ENCODE measurements at places on chromosomes 5 and 9.

DNA sequence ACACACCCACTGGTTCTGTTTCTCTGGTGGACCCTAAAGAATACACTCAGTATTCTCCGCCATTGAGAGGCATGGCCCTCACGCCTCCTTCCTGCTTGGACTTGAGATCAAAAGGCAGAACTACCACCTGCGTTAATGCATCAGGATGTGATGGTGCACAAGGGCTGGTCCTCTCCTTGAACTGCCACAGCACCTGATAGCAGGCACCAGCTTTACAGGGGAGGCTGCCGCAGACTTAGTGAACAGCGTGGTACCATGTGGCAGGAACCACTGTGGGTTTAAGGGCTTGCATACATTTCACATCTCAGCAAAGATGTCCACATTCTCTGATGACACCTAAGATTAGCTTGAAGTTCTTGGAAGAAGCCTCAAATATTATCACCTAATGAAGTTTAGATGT is 208.7 kb downstream of the GADD45G start:
- DNase-seq, result no peak

GRCh38 chr5:127400946-127401670 is 110.5 kb downstream of the MEGF10 start:
- DNase-seq, result no peak

- no peak for DNase-seq
Observed at GRCh38 chr9:70954126-70954525, 167.3 kb downstream of the TRPM3 start.

- DNase-seq, result no peak
Observed at GRCh38 chr5:170630711-170631141, 126.9 kb downstream of the KCNIP1 start.

GRCh38 chr5:172769616-172770373 is 1.2 kb downstream of the DUSP1 start:
- no peak for DNase-seq

DNA sequence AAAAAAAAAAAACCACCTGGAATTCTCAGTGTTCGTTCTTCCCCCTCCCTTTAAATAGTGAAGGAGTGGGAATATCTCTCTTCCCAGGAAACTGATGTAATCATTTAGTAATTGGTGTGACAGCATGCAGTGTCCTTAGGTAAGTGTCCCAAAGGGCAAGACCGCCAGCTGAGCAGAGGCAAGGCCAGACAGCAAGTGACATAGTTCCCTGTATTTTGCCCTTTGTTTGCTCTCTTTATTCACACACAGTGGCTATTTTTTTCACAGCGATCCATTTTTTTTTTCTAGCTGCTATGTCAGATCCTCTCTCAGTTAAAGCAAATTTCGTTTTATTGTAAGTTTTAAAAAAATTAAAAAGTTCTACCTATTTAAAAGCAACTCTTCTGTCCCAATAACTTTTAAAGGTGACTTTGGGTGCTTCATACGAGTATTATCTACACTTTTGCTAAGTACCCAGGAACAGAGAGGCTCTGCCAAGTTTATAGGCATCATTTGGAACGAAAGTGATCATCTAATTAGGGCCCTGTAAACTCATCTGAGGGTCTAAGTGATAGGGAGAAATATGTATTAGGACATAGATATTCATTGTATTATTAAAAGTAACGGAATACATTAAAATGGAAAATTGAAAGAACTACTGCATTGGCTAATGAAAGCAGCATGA is 98.2 kb upstream of the ALDH1A1 start:
- DNase-seq, result no peak

DNA sequence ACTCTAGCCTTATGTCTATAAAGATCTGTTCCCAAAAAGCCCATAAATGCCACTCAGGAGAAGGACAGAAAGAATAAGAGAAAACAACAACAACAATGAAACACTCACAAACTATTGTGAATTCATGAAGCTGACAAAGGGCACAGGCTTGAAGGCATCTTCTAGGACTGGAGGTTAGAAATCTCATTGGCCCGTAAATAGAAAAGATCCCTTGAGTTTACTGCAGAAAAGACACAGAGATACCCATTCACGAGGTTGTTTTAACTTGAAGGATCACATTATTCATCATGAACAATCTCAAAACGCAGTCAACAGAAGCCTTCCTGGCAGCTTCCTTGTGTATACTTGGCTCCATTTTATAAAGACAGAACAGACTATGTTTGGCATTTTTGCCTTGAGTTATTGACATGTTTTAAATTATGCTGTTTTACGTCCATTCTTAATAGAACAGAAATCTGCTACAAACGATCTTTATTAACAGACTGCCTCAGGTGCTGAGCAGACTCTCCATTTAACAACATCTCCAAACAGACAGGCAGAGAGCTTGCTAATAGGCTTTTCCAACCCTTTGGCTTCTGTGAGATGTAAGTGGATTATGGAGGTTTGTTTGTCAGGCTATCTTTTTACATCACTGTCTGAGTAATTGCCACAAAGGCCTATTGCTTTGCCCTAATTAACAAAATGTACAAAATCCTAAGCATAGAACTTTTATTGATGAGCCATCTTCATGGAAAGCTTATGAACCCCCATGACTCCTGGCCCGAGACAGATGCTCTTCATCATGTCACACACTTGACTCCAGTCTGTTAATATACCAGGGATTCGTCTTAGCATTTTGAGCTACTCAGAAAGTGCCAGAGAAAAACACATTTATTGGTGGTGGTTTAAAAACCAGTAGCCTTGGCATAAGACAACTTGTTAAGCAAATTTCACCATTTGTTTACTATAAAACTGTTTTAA is 735.3 kb upstream of the ZNF608 start:
- DNase-seq, result no peak

GRCh38 chr5:79829260-79829659 is 139.6 kb downstream of the CMYA5 start:
- DNase-seq, result no peak

DNA sequence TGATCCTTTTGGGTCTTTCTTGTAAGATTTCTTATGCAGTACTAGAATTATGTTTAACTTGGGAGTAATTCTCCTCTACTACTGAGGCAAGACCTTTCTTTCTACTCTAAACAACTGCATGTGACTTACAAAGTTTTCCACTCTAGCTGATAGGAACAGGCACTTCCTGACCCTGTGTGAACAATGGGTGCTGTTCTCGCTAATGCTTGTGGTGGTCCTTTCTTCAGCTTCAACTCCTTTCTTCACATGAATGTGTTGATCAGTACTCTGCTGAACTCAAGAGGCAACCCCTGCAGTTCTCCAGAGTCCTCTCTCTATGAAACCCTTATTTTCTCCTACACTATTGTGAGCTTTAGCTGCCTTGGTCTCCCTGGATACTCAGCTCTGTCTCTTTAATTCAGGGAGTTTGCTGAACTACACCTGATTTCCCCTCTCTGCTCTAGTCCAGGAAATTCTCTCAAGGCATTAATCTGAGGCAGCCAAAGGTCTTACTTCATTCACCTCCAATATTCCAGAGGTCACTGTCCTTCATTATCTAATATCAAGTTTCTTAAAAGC is 484.6 kb upstream of the PIK3R1 start:
- no peak for DNase-seq

GRCh38 chr9:97601228-97601898 is 31.8 kb downstream of the TSTD2 start:
- no peak for DNase-seq

GRCh38 chr9:27503623-27504022 is 20.5 kb upstream of the IFNK start:
- DNase-seq, result no peak

- DNase-seq, result no peak
Observed at GRCh38 chr5:160787240-160787639, 64.8 kb downstream of the ATP10B start.

DNA sequence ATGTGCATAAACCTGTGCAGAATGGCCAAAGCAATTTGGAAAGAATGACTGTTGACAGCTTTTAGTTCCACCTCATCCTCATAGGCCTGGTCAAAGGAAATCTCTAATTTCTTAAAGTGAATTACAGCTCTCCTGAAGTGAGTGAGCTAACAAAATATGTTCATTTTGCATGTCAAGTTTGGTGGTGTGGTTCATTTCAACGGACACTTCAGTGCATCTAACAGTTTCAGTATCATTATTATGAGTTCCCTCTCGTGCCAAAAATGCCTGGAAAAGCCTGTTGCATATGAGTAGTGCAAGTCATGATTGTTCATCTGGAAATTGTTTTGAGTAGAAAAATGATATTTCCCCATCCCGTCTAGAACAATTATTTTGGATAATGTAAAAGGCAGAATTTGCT is 53.2 kb upstream of the HMHB1 start:
- DNase-seq, result no peak

GRCh38 chr5:140321796-140322195 is 18.9 kb upstream of the PFDN1 start:
- DNase-seq, result no peak

- DNase-seq, result no peak
Observed at GRCh38 chr9:10704720-10705119, 91.9 kb upstream of the PTPRD start.

DNA sequence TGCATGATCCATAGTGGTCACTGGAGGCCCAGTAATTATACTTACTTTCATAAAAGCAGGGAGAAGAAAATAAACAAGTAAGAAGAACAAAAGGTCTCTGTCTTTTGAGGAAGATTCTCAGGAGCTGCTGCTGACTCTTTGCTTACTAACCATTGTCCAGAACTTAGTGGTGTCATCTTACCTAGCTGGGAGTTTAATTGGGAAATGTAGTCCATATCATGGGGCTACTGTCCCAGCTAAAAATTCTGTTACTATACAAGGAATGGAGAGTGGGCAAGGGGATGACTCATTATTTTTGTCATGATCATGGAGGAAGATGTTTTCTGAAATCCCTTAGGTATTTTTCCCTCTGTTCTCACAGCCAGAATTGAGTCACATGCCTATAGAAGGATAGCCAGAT is 639.3 kb downstream of the MTRR start:
- DNase-seq, result no peak

GRCh38 chr9:124017929-124018729 is 6.6 kb downstream of the LHX2 start:
- no peak for DNase-seq

DNA sequence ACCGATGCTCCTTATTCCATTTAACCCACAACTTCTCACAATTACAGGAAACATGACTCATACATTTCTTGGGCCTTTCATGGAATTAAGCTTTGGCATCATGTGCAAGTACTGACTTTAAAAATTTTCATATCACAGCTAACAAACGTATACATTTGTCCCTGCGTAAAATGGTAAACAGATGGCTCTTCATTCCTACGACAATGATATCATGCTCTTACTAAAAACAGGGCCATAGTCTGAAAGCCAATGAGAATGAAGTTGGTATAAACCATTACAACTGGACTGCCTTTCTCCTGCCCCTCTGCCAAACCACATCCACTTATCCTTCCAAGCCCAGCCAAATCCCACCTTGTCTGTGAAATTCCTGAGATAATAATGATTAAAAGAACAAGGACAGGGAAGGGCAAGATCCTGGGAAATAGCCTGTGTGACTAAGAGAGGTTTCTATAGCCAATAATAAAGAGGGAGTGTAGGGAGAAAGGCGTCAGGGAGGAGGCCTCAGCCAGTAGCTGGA is 44.9 kb upstream of the ZNF366 start:
- DNase-seq, result no peak

DNA sequence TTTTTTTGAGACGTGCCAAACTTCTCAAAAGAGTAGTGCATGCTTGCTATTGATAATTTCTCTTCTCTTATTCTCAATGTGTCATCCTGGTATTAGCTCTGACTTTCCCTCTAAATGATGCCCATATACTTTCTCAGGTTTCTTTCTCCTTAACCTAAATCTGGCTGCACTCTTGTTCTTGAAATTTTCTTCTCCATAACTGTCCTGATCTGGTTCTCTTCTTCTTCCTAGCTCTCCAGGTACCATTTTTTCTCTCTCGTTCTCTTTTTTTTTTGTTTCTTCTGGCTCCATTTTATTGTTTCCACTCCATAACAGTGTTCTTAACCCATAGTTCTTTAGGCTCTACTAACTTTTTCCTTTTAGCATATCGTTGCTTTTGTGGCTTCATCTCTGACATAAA is 47.9 kb downstream of the ACTBL2 start:
- DNase-seq, result no peak

DNA sequence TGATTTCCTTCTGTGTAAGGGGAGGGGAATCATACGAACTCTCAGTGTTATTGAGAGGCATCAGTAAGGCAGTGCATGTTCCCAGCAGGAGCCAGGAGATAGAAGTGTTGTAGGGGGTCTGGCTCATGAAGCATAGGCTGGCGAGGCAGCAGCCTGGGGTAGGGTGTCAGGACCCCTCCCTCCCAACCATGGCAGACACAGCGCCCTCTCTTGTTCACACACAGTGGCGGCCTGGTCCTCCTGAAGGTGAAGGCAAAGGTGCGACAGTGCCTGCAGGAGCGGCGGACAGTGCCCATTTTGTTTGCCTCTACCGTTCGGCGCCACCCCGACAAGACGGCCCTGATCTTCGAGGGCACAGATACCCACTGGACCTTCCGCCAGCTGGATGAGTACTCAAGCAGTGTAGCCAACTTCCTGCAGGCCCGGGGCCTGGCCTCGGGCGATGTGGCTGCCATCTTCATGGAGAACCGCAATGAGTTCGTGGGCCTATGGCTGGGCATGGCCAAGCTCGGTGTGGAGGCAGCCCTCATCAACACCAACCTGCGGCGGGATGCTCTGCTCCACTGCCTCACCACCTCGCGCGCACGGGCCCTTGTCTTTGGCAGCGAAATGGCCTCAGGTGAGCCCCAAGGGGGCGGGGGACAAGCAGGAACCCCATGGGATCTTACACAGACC is 4.7 kb downstream of the SLC27A4 start:
- no peak for DNase-seq

DNA sequence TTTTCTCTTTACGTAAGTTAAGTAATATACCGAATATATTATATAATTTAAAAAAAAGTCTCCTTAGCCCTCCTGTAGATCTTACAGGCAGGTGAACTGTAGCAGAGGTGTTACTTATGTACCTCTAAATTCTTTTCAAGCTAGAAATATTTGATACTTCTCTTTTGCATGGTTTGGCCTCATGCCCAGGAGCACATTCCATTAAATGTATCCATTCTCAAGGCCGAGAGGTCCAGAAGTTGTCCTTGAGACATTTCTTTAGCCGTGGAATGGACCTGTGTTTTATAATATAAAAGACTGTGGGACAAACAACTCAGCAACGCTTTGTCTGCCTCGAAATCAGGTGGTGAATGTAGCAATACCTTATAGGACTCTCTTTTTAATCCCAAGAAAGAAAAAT is 184.5 kb downstream of the TRIO start:
- no peak for DNase-seq

- no peak for DNase-seq
Observed at GRCh38 chr5:1317921-1318565, 23.2 kb upstream of the TERT start.

DNA sequence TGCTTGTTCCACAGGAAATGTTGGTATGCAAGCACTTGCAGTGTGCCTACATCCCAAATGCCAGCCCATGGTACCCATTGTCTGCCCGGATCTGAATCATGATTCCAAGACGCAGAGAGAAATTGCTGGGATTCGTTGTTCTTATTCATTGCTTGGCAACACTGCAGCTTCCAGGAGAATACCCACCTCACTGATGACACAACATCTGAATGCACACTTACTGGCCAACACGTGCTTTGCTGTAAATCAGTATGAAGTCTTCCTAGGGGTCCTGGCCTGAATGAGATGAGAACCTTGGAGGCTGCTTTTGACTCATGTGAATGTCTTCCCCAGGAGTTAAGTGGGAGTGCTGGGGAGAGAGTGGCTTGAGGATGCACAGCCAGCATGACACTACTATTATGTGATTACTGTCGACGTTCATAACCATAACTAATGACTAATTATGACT is 11.6 kb downstream of the SRD5A1 start:
- DNase-seq, result no peak

- no peak for DNase-seq
Observed at GRCh38 chr9:125763394-125763801, 16.2 kb downstream of the PBX3 start.

- no peak for DNase-seq
Observed at GRCh38 chr5:22651355-22651754, 201.8 kb downstream of the CDH12 start.

- no peak for DNase-seq
Observed at GRCh38 chr9:105357937-105358336, 89.9 kb upstream of the FSD1L start.
